ENCODE measurements at places on chromosomes 12 and 14.

GRCh38 chr14:72909163-72909562, 15.3 kb upstream of the DPF3 start:
- no peak for DNase-seq

DNA sequence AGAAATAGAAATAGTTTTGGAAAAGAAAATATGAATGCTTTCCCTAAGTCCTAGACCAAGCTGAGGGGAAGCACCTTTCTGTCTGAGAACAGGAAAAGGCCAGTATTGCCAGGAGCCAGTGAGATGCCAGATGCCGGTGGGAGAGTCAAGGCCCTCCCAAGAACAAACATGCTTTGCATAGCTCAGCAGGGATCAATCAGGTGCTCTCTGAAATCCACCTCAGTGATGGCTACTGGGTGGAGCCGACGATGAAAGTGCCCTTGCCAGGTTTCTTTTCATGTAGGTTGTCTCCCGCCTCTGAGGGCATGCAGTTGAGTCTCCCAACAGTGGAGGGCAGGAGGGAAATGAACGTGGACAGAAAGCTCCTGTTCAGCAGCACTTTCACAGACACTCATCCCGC, 28.3 kb downstream of the DEGS2 start:
- DNase-seq: no peak

GRCh38 chr12:121223292-121224285, 13.7 kb downstream of the P2RX4 start:
- DNase-seq: peak; percentile 22

- peak; percentile 41 for DNase-seq
Observed at GRCh38 chr12:93773122-93773871, 96.1 kb downstream of the CRADD start.

DNA sequence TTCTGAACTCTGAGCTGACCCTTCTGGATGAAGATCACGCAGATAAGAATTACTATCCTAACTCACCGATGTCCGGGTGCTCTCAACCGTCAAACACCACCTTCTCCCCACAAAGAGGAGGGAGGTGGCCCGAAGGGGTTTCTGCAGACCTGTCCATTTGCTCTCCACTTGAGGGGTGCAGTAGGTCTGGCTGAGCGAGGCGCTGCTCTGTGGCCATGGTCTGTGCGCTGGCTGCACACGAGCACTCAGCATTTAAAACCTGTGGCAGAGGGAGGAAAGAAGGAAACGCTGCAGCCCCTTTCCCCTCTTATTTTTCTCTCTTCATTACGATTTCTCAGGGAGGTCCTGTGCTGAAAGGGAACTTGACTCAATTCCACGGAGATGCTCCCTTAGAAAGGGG, 1.5 kb upstream of the HOXC13 start:
- no peak for DNase-seq

DNA sequence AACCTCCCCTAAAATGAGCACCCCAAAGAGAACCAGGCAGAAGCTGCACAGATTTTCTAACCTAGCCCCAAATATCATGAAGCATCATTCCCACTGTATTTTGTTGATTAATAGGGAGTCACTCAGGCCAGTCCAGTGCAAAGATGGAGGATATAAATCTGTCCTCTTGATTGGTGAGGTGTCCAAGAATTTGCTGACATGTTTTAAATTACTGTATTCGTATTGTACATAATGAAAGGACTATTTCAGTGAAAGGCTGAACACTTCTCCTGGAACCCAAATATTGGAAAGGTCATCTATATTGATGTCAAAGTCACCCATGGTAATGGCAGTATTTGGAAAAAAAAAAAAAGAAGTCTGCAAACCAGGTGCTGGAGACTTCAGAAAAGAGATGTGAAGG, 477.5 kb downstream of the RMST start:
- no peak for DNase-seq

DNA sequence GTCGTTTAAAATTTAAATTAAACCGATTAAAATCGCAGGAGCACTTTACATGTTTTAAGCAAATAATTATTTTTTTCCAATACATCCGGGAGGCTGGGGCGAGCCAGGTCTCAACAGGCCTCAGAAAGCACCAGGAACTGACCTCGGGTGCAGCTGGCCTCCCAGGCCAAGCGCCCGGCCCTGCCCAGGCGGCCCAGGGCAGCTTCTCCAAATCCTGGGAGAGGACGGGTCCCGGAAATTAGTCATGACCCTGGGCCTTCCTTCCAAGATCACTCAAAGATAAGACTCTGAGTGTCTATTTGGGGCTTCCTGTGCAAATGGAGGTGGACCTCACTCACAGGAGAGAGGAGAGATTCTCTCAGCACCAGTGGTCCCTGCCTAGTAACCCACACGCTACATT, 177.1 kb downstream of the BCL11B start:
- DNase-seq: no peak

DNA sequence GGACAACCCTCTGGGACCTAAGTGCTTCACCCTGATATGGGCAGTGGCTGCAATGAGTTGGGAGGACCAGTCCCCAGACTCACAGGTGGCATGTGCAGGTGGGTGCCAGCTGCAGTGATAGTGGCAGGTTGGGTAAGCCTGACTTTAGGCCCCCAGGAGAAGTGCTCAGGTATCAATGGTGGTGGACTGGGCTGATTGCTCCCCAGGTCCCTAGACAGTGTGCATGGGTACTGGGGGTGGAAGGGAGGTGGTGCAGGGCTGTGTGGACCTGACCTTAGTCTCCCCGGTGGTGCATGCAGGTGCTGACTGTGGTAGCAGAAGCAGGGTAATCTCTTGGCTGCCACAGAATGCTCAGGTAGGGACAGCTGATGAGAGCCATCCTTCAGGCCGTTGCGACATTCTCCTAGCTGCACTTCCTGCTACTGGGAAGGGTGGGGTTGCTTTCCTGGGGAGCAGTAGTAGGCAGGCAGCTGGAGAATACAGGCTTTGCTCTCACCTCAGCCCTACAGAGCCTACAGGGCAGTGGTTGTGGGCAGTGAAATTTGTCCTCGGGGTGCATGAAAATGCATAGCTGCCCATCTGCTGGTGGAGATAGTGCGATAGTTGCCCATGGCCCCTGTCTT, 33.3 kb upstream of the CCND2 start:
- no peak for DNase-seq

GRCh38 chr12:85489194-85489593, 209.2 kb downstream of the ALX1 start:
- no peak for DNase-seq

Measured in activated CD4-positive, alpha-beta T cell treated with anti-CD3 and anti-CD28 coated beads for 24 hours (primary cell).